ENCODE measurements at places on chromosomes 7 and 10.

DNA sequence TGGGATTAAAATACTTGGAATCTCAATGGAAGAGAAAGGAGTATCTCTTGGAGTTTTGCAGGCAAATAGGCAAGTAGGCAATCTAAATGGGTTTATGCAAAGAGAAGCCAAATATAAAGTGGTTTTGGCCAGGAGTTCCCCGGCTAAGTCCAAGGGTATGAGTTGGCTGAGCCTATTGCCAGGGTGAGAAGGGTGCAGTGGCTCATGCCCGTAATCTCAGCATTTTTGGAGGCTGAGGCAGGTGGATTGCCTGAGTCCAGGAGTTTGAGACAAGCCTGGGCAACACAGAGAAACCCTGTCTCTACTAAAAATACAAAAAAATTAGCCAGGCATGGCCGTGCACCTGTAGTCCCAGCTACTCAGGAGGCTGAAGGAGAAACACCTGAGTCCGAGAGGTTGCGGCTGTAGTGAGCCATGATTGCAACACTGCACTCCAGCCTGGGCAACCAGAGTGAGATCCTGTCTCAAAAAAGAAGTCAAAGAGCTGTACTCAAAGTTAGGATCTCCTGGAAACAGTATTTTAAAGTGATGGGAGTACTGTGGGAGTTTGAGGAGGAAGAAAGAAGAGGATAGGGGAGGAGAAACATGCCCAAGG, 130.4 kb upstream of the RAB18 start:
- no peak for DNase-seq

GRCh38 chr7:151378496-151379192, 31.2 kb downstream of the WDR86 start:
- DNase-seq: no peak

GRCh38 chr10:15783941-15784636, 64.4 kb upstream of the ITGA8 start:
- no peak for DNase-seq

DNA sequence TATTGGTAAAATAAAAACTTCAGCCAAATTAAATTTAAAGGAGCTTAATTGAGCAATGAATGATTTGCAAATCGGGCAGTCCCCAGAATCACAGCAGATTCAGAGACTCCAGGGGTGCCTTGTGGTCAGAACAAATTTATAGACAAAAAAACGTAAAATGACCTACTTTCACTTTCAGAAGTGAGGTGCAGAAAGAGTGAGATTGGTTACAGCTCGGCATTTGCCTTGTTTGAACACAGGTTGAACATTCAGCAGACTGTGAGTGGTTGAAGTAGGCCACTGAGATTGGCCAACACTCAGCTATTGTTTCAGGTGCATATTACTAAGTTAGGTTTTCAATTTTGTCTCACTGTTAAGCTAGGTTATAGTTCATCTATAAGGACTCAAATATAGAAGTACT, 153.4 kb downstream of the BICC1 start:
- DNase-seq: no peak

DNA sequence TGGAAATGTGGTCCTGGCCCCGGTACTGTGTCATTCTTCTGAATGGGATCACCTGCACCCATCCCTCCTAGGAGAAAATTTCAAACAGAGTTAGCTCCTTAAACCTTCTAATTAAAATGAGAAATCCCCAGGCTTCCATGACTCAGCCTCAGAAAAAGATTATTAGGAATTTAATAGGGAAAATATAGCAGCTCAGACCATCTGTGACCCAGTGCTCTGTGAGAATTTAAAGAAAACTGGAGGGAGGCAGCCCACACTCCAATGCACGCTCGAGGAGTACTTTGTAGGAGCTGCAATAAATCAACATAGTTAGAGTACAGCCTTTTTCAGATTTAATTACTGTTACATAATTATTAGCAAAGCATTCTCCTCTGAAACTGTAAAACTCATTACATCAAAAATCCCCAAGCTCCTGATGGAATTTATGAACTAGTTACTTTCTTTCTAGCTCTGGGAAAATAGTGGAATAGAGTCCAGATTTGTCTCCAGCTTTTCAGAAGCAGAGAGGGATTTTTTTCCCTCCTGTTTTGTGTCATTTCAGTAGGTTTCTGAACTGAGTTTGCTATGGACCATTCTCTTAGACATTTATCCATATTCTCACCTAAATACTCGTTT, 30.1 kb downstream of the NEUROD6 start:
- DNase-seq: no peak

DNA sequence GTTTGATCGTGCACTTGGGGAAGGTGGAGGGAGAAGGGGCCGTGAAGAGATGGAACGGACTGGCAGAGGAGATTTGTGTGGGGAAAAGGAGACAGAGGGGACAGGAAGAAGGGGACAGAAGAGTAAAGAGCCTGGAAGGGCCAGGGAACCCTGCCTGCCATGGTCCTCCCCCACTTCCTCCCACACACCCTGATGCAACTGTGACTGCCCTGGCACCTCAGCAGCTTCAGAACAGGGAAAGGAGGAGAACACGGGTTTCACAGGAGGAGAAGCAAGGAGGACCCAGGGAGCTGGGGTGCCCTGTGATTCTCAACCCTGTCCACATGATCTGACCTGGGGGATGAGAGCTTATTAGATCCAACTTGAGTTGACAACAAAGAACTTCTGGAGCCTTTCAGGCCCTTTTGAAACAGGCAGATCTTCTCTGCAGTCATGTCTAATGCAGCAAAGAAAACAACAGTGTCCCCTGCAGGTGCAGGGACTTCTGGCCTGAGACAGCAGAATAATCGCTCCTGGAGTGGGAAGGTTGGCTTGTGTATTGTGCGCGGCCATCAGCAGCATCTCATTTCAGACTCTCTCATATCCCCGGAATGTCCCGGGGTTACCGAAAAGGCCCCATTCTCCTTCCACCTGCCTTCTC, 421.6 kb downstream of the PAXIP1 start:
- no peak for DNase-seq

- DNase-seq: peak; percentile 30
These were observed 39.0 kb downstream of the ADK start for GRCh38 chr10:74189999-74190421.

DNA sequence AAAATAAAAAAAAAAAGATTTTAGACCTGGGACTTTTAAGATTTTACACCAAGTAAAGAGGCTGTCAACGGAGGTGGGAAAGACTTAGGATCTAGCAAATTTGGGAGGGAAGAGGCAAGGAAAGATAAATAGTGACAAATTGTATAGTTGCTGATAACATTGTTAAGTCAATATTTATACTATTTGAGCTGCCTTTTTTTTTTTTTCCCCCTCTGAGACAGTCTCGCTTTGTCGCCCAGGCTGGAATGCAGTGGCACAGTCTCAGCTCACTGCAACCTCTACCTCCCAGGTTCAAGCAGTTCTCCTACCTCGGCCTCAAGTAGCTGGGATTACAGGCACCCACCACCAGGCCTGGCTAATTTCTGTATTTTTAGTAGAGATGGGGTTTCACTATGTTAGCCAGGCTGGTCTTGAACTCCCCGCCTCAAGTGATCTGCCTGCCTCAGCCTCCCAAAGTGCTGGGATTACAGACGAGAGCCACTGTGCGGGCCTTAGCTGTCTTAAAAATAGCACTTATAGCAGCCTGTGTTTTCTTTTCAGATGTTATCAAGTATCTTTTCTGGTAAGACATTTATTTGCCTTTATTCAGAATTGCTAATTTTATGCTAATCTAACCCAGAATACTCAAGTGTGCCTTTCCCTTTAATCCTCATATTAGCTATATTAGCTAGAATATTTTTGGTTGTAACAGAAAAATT, 94.5 kb downstream of the MMRN2 start:
- DNase-seq: no peak

- peak; percentile 71 for DNase-seq
These were observed 7.0 kb upstream of the GNAI1 start for GRCh38 chr7:80127412-80128160.

DNA sequence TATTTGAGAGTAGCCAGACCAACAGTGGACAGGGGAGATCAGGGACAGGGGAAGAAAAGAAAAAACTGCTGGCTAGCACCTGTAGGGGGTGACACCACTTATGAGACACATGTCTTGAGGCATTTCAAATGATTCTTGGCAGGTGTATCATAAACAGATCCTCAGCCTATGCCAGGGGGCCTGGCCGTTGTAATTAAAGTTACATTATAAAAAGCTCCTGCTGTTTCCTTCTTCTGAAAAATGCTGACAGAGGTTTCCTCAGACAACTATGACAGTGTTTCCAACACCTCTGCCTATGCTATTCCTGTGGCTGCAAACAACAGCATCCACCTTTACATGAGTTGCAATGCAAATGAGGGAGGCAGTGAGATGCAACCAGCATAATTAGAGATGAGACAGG, 281.0 kb upstream of the PTER start:
- peak; percentile 49 for DNase-seq

GRCh38 chr10:16792675-16793074, 24.5 kb downstream of the RSU1 start:
- DNase-seq: no peak

GRCh38 chr10:17430647-17431355, 23.6 kb downstream of the ST8SIA6 start:
- DNase-seq: peak; percentile 86

DNA sequence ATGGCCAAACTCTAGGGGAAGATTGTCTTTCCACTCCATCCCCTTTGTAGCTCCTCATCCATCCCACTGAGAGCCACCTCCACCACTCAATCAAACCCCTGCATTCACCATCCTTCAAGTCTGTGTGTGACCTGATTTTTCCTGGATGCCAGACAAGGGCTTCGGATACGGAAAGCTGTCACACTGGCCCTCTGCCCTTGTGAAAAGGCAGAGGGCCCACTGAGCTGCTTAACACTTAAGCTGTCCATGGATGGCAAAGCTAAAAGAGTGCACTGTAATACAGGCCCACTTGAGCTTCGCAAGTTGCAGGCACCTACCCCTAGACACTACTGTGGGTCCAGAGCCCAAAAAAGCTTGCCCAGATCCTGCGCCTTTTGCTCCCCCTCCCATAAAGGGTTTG, 237.2 kb downstream of the MAGI2 start:
- no peak for DNase-seq

GRCh38 chr7:155338632-155339320, 41.1 kb downstream of the INSIG1 start:
- DNase-seq: no peak

- DNase-seq: no peak
These were observed 27.9 kb downstream of the MTURN start for GRCh38 chr7:30162622-30163124.

DNA sequence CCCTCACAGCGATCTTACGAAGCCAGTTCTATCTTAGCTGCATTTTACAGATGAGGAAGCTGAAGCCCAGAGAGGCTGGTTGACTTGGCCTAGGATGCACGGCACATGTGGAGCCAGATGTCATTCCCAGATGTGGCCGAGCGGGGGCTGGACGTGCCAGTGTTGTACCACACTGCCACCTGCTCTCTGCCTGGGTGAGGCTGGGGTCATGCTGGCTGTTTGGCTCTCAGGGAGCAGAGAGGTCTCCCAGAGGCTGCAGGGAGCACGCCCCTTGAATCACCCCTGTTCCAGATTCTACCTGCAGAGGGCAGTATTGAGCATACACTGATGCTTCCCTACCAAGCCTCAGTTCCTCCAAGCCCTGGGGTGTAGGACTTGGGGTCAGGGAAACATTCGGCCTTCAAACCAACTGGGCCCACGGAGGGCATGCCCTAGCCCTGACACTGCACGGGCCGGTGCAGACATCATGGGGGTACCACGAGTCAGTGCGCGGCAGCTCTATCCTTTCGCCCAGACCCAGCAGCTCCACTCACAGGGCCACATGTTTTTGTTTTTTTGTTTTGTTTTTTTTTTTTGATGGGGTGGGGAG, 3.8 kb upstream of the GTF2IRD1 start:
- peak; percentile 86 for DNase-seq

- no peak for DNase-seq
These were observed 183.4 kb downstream of the PRKG1 start for GRCh38 chr10:51257511-51258248.

GRCh38 chr7:149713061-149713730, 60.2 kb downstream of the ZNF467 start:
- DNase-seq: no peak

- DNase-seq: no peak
These were observed 133.7 kb downstream of the FOXP2 start for GRCh38 chr7:114548081-114548980.

GRCh38 chr10:51905032-51905431, 205.6 kb upstream of the CSTF2T start:
- DNase-seq: no peak

GRCh38 chr7:153331427-153331826, 571.9 kb downstream of the ACTR3B start:
- DNase-seq: no peak

DNA sequence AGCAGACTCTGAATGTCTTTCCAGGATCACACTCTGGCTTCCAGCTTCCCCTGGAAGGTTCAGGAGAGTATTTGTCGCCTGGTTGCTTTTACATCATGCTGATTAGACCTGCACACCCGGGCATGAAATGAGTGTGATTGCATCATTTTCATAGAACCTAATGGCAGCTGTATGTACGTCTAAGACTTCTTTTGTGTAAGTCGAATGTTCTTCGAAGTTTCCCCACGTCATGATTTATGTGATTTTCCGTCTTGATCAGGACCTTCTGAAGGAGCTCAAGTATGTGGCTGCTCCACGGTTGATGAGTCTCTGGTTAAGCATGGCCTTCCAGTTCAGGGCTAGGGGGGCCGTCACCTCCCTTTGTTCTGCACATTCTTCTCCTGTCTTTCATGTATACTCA, 4.5 kb downstream of the EIF4H start:
- DNase-seq: no peak

- no peak for DNase-seq
These were observed 97.3 kb upstream of the IKZF1 start for GRCh38 chr7:50207251-50207564.

GRCh38 chr10:86708068-86708782, 39.9 kb downstream of the LDB3 start:
- no peak for DNase-seq

- DNase-seq: peak; percentile 52
These were observed 35.2 kb upstream of the EBLN1 start for GRCh38 chr10:22252801-22253579.

GRCh38 chr10:687583-688311, 1.7 kb downstream of the DIP2C start:
- no peak for DNase-seq

- DNase-seq: no peak
These were observed 54.7 kb downstream of the ANK3 start for GRCh38 chr10:60334991-60335390.

- DNase-seq: no peak
These were observed 11.1 kb upstream of the CUL1 start for GRCh38 chr7:148687555-148687954.

DNA sequence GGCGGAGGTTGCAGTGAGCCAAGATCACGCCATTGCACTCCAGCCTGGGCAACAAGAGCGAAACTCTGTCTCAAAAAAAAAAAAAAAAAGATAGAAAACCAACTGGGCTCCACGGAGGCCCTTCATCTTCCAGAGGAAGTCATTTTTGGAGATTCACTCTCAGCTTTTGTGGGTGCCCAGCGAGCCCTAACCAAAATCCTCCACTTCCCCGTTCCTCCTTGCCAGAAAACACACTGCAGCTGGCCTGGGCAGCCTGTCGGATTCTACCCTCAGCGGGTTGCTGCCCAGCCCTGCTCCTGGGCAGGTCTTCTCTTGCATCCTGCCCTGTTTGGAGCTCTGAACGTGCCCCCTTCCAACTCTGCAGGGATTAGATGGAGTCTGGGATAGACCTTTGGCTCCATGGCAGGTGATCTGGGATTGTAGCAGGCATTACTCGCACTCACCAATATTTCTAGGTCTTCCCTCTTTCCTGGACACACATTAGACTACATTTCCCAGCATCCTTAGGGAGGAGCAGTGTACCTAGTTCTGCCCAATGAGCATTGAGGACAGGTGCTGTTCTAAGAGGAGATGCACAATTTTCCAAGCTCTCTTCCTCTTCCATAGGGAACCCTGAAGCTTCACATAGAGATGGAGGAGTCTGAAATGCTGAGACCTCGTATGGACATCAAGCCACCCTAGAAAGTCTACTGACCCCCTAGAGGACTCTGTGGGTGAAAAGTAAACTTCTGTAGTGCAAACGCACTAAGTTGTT, 4.6 kb downstream of the GRID2IP start:
- DNase-seq: no peak
